Activated CD4-positive, alpha-beta T cell treated with anti-CD3 and anti-CD28 coated beads, Interleukin-2, amount 10 ng/mL, durations not matched to agents 24 days and 14 days (primary cell): ENCODE measurements at places on chromosomes 3 and 15. TPM values are rescaled to one million over a fixed set of nuclear protein-coding genes. Genes with fewer than 3 reads are reported as not detected.

Gene GCSAM
- total RNA-seq: 1.6 and 1.7 TPM in 2 replicates

Gene BBS4
- total RNA-seq: 8.3 and 10.2 TPM in 2 replicates

Gene HRH1
- 0.42 and 0.52 TPM in 2 replicates for total RNA-seq

Gene ARHGEF26
- 0.09 and 0.12 TPM in 2 replicates for total RNA-seq

DNA sequence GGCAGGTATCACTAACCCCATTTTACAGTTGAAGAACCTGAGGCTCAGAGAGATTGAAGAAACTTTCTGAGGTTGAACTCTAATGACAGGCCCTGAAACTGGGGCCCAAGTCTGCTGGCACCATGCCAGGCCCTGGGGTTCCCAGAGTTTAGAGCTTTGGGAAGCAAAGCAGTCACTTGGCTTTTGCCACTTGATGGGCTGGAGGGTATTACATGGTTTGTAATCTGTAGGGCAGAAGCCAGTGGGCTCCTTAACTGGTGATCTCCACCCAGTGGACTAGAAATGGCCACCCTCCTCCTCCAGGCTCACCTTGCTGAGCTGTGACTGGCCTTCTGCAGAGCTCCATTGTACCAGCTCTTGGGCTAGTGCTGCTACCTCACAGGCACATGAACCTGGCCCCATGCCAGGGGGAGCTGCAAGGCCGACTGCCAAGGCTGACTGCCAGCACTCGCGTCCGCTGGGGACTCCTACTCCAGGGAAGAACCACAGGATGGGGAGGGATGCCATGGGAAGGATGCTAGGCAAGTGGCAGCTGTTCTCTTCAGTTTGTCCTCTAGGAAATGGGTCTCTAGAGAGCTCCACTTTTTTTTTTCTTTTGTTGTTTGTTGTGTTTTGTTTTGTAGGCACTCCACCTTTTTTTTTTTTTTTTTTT lies 104.8 kb downstream of the ETFA start:
- DNase-seq: no peak
- no peaks in the 10 kb centered on the region for H3K27me3 ChIP-seq
- peaks cover 9% of the 10 kb centered on the region for H3K36me3 ChIP-seq
- peaks cover 10% of the 10 kb centered on the region for H3K4me1 ChIP-seq
- H3K4me3 ChIP-seq: no peak overlapping the region

GRCh38 chr3:37970802-37971201 lies 19.8 kb upstream of the VILL start:
- H3K4me1 ChIP-seq: peaks cover 4% of the 10 kb centered on the region
- no peak overlapping the region for H3K27ac ChIP-seq
- no peak overlapping the region for H3K4me3 ChIP-seq
- no peaks in the 10 kb centered on the region for H3K27me3 ChIP-seq
- DNase-seq: no peak
- H3K36me3 ChIP-seq: no peaks in the 10 kb centered on the region

- no peak overlapping the region for H3K27ac ChIP-seq
- DNase-seq: no peak
- H3K4me1 ChIP-seq: no peaks in the 10 kb centered on the region
- no peaks in the 10 kb centered on the region for H3K36me3 ChIP-seq
Measured at GRCh38 chr3:37559461-37559860, 302.2 kb upstream of the CTDSPL start.

- no peak for DNase-seq
- H3K27ac ChIP-seq: no peak overlapping the region
- peaks cover 3% of the 10 kb centered on the region for H3K4me1 ChIP-seq
- no peaks in the 10 kb centered on the region for H3K36me3 ChIP-seq
- no peak overlapping the region for H3K4me3 ChIP-seq
- no peaks in the 10 kb centered on the region for H3K27me3 ChIP-seq
Measured at GRCh38 chr3:31133541-31133940, 239.1 kb upstream of the GADL1 start.

GRCh38 chr3:180530276-180530675 lies 71.7 kb upstream of the TTC14 start:
- H3K4me3 ChIP-seq: no peak overlapping the region
- no peak for DNase-seq
- H3K27ac ChIP-seq: no peak overlapping the region
- no peaks in the 10 kb centered on the region for H3K27me3 ChIP-seq
- H3K4me1 ChIP-seq: no peaks in the 10 kb centered on the region

- no peak overlapping the region for H3K4me3 ChIP-seq
- no peak overlapping the region for H3K27ac ChIP-seq
- H3K36me3 ChIP-seq: no peaks in the 10 kb centered on the region
- peaks cover 7% of the 10 kb centered on the region for H3K4me1 ChIP-seq
- no peaks in the 10 kb centered on the region for H3K27me3 ChIP-seq
Measured at GRCh38 chr15:42704492-42704926, 32.4 kb downstream of the CDAN1 start.

DNA sequence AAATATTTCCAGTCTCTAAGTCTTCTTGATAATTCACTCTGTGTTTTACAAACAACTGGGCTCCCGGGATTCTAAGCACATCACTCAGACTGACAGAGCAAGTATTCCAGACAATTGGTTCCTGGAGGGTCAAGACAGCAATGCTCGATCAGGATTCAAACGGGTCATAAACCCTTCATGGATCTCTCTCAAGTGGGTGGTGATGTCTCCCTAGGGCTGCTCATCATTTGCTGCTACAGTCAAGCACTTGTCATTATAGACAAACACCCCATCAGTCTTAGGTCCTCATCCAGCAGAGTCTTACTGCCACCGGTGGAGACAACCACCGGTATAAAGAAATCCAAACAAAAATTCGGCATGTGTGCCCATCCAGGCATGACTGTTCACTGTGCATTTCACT lies 921.1 kb downstream of the FHIT start:
- no peaks in the 10 kb centered on the region for H3K36me3 ChIP-seq
- H3K4me3 ChIP-seq: no peak overlapping the region
- H3K4me1 ChIP-seq: peaks cover 4% of the 10 kb centered on the region
